WTC11 (cell line): ENCODE measurements at places on chromosomes 16 and 17. TPM values are rescaled to one million over a fixed set of nuclear protein-coding genes. Genes with fewer than 3 reads are reported as not detected.
A peak's percentile ranks its signal among the peaks of the same experiment; 100 is the strongest.

- no peak for DNase-seq
These were observed 16.3 kb upstream of the MYO15B start for GRCh38 chr17:75571197-75571884.

ANKS4B gene
- 0.05 to 0.09 TPM (median 0.07 TPM) in 3 replicates for total RNA-seq

GRCh38 chr17:16048811-16049449 lies 49.3 kb downstream of the TTC19 start:
- no peak for DNase-seq

CES5A gene
- not detected in 3 replicates for total RNA-seq

SCNN1G gene
- total RNA-seq, result 0.78 to 1.3 TPM (median 0.80 TPM) in 3 replicates

GRCh38 chr16:50643192-50643591 lies 37.9 kb downstream of the SNX20 start:
- no peak for DNase-seq

DNA sequence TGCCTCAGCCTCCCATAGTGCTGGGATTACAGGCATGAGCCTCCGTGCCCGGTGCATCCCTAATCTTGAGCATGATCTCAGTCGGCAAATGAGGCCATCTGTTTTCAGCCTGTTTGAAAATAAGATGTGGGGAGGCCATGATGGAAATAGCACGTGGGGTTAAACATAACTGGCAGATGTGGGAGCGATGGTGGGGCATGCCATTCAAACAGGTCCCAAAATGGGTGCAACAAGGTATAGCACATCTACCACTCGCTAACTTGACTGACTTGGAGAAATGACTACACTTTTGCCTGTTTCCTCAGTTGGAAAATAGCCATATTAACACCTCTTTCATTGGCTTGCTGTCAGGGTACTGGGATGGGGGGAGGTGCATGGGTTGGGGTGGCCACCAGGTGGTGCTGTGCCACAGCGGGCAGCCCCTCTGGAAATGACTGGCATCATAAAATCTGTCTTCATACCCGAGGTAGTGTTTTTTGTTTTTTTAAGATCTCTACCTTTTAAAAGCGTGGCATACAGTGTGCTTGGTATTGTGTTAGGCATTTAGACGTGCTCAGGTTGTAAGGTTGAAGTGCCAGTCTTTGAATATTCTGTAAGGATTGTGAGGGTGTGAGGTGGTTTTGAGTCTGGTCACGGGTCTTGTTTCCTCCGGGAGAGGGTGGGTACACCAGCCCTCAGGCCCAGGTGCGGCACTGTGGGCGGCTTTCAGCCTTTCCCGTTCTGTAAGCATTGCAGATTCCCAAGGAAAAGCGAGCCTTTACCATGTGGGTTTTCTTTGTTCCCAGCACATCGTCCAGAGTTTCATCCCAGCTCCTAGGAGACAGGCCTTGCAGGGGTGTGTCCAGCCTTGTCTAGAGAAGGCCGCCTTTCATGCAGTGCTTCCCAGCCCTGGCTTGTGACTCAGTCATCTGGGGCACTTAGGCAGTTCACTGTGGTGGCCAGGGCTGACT lies 2.9 kb upstream of the TTYH2 start:
- peak; percentile 72 for DNase-seq

DNA sequence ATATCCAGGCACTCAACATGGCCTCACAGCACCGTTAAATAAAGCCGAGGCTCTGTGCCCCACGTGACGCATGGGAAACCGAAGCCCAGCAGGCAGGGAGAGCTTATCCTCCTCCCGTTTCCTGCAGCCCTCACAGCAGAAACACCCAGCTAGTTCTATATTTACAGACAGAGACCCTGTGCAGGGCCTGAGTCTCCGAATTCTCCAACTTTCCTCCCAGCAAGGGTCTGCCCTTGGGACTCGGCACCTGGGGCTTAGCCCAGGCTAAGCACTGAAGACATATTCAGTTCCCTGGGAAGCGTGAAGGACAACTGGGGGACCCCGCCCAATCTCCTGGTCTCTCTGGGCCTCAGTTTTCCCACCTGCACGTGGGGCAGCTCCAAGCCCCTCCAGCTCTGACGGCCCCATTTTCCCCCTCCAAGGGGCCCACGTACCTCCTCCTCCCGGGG lies 29.2 kb downstream of the TRPV3 start:
- DNase-seq, result no peak

DNA sequence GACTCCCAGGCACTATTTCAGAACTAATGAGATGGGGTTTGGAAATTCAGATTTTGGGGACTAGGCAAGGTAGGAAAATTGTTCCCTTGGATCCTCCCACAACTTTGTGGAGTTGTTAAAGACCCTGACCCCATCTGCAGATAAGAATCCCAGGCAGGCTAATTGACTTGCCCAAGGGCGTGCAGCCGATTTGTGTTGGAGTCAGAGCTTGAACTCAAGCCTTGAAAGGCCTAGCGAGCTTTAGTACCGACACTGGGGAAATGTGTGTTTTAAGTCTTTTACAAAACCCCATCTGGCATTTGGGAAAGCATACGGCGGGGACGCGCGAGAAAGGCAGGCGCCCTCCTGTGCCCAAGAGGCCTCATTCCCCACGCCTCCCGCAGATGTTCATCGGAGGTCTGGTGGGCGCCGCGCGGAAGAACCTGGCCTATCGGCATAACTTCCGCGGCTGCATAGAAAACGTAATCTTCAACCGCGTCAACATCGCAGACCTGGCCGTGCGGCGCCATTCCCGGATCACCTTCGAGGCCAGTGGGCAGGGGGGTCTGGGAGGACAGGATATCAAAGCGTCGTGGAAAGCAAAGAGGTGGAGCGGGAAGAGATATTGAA lies 4.3 kb downstream of the CNTNAP1 start:
- no peak for DNase-seq

DNA sequence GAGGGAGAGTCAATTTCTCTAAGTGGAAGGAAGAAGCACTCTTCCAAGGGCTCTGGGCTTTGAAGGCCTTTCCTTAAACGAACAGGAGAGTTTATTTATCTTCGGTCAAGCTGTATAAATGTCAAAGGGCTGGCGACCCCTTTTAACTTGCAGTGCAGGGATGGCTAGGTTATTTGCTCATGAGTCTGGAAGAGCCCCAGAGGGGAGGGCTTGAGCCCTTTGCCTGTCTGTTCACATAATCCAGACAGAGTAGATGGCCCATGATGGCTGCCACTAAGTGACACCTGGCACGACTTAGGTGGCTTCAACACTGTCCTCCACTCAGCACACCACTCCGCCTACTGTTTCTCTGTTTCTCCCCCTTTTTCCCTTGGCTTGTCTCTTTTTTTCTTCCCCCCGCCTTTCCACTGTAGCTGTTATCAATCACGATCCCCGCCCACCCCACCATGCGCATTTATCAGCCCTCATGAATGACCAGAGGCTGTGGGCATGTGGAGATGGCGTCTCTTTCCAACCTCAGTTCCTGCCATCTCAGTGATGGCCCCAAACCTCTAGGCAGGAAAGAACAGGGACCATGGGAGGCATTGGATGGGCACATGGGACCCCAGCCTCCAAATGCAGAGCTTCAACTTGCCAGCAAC lies 408.7 kb upstream of the TNRC6C start:
- no peak for DNase-seq

CA7 gene
- 1.4 to 2.2 TPM (median 1.6 TPM) in 3 replicates for total RNA-seq

- no peak for DNase-seq
These were observed 38.9 kb downstream of the UBN1 start for GRCh38 chr16:4886151-4886550.

PYDC1 gene
- total RNA-seq, result 1.9 to 9.5 TPM (median 6.1 TPM) in 3 replicates

OTOA gene
- total RNA-seq, result 0.07 to 0.11 TPM (median 0.07 TPM) in 3 replicates

ASGR1 gene
- 13.3 to 17.7 TPM (median 15.8 TPM) in 3 replicates for total RNA-seq

DNA sequence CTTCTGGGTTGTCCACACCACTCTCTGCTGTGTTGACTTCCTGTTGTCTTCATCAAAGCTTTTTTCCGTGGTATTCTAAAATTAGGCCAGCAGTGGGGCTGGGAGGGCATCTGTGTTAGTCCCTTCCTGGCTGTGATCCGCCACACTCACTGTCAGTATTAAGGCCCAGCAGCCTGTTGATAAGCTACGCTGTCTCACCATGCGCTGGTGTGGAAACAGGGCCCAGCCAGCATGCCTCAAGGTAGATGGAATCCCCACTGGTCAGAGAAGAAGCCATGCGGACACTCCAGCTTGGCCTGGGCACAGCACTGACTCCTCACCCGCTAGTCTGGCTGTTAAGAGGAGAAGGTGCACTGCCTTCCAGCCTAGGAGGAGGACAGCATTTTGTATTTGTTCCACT lies 11.4 kb downstream of the CDR2L start:
- DNase-seq, result no peak

GDPD1 gene
- 6.0 to 7.1 TPM (median 6.4 TPM) in 3 replicates for total RNA-seq

DNA sequence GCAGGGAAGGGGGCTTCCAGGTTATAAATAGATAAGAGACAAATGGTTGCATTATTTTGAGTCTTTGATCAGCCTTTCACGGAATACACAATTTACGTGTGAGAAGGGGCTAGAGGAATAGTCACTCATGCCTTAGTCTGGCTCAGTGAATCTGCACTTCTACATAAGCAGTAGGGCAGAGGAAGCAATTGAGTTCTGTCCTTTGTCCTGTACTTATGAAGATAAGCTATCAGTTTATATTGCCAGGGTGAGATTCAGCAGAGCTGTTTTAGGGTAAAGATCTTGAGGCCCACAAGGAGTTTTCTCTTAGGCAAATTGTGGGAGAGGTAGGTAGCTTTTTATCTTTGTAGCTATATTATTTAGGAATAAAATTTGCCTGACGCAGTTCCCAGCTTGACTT lies 33.3 kb downstream of the TOM1L1 start:
- no peak for DNase-seq

- no peak for DNase-seq
These were observed 20.6 kb upstream of the COL1A1 start for GRCh38 chr17:50221864-50222545.

NOG gene
- total RNA-seq, result 0.89 to 1.2 TPM (median 1.1 TPM) in 3 replicates

GRCh38 chr17:6496640-6497441 lies 52.6 kb downstream of the PIMREG start:
- DNase-seq, result no peak

DNA sequence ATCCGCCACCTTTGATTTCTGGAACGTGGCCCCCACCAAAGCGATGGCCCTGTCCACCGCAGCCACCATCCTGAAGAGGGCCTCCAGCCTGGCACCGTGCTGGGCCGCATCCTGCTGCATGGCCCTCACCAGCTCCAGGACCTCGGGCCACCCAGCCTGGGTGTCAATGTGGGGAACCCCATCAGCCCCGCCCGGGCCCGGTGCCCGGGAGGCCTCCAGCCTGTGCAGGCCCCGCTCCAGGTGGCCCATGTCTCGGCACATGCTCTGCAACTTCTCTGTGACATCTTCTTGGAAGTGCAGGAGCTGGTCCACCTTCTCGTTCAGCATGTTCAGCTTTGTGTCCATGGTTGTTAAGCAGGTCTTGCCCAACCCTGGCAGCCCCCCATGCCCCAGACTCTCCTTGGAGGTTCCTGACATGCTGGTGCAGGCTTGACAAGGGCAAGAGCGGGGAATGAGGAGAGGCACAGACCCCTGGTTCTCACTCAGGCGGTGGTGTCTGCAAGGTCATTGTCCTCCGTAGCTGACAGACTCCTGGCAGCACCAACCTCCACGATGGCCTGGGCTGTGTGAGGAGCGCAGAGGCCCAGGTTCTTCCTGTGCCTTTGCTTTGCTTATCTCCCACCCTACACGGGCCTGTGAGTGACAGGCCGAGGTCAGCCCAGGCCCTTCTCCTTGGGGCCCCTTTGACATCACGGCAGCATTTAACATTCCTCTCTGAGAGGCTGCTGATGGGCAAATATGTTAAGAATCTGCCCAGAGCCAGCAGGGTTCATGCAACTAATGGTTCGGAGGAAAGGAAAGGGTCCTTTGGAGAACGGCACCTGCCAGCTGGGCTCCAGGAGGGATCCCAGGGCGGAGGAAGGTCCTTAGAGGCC lies at the start of gene MYLK3:
TSS of gene MYLK3 (minus strand) at position 568 of the 875 bp plus-strand sequence. CDS start at position 417, 151 bp downstream.
- peak; percentile 41 for DNase-seq

KRT31 gene
- not detected in 3 replicates for total RNA-seq

- DNase-seq, result no peak
These were observed 106.3 kb downstream of the C16orf95 start for GRCh38 chr16:87210894-87211293.

DNA sequence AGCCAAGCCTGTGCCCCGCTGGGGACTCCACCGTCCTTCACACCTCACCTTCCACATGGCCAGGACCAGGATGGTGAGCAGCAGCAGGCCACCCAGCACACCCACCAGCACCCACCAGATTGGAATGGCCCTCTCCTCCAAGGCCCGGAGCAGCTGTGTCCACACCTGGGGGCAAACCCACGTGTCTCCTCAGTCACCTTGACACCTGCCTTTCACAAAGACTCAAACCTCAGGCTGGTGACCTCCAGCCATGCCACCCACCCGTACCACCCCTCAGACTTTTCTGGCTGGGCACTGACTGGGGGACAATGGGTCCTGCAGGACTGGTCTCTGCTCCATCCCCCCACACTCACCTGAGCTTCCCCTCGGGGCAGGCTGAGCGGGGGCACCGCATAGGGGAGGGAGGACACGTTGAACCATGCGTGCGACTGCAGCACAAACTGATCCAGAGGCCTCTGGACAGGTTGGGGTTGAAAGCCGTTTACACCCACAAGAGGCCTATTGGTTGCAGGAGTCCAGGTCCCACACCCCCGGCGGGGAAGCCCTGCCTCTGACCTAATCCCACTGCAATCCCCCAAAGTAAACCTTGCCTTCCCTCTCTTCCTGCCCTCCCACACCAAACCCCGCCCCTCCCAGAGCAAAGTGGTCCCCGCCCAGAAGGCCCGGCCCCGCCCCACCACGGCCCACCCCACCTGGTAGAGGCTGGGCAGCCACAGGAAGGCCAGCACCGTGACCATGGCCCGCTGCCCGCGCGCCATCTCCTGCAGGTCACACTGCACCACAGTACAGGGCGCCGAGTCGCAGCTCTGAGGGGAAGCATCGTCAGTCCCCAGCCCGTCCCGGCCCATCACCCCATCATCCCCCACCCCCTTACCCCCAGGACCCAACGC lies 10.9 kb upstream of the FAM171A2 start:
- peak; percentile 77 for DNase-seq

DNA sequence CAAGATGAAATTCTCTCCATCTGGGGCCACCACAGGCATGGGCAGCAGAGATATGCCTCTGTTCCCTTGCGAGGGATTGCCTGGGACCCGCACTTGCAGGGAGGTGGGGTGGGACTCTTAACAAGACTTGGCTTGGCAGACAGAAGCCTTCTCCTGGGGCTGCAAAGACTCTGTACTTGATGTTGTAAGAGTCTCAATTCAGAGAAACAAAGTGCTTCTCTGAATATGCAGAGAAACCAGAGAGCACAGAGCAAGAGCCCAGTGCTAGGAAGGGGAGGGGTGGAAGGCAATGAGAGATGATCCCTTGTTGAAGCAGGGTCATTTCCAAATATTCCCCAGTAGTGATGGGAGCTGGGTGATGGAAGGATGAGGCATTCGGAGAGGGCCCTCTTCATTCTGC lies 2.2 kb downstream of the MMP28 start:
- DNase-seq, result no peak

- DNase-seq, result no peak
These were observed 1.8 kb downstream of the KCNJ16 start for GRCh38 chr17:70076831-70077230.
